ENCODE measurements at places on chromosomes 4 and X.

GRCh38 chrX:111410590-111411078 lies 1.4 kb downstream of the DCX start:
- DNase-seq: peak; percentile 76

DNA sequence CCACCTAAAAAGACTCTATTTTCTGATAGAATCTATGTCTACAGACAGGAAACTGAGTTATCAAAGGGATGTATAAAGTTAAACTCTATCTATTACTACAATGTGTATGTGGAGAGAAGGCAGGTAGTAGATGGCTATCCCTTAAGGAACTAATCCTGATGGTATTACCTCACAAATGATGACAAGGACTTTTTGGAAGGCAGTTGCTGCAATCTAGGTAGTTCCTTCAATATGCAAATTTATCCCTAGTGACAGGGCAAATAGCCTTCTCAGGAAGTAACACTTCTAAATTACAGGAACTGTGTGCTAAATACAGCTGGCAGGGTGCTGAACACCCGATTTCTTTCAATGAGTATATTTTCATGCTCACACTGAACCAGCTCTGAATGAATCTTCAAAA lies 177.4 kb downstream of the COL25A1 start:
- DNase-seq: no peak

GRCh38 chr4:24937917-24938281 lies 25.1 kb upstream of the CCDC149 start:
- DNase-seq: no peak

GRCh38 chrX:31297881-31298280 lies 226.0 kb upstream of the FTHL17 start:
- no peak for DNase-seq

GRCh38 chrX:118143578-118143977 lies 27.0 kb upstream of the KLHL13 start:
- DNase-seq: no peak

DNA sequence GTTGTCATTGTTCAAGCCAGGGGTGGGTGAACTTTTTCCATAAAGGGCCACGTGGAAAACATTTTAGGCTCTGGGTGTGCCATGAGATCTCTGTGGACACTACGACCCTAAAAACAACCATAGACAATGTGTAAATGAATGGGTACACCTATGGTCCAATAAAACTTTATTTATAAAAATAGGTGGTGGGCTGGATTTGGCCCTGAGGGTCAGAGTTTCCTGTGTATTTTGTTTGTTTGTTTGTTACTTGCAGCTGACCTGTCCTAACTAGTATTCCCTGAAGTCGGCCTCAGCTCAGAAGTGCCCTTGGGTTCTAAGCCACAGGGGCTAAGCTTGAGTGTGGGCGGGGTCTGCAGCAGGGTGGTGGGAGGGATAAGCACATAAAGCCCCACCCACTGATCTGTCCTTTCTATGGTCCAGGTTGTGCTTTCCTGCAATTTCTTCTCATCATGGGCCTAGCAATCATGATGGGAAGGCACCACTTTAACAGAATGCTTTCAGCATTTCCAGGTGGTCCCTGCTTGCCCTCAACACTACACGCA lies 17.2 kb upstream of the DRD5 start:
- DNase-seq: no peak

GRCh38 chr4:39700554-39700953 lies 2.6 kb downstream of the UBE2K start:
- DNase-seq: no peak

- no peak for DNase-seq
Observed at GRCh38 chr4:20612313-20612712, 87.9 kb upstream of the PACRGL start.

GRCh38 chr4:54217642-54218495 lies 11.2 kb upstream of the PDGFRA start:
- peak; percentile 89 for DNase-seq

DNA sequence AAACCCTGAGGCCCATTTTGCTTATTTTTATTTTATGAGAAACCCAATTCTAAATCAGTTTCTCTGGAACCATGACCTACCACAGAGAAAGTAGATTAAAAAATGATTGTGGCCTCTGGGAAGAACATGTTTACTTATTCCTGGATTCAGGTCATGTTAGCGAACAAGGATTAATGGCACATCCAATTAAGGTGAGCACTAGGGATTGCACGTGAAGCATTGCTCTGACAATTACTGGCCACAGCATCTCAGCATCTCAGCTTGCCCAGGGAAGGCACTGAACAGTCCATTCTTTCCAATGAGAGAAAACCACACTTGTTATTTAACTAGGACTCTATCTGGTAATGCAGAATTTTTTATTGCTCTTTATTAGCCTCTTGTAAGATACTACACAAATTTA lies 119.8 kb downstream of the ZNF330 start:
- no peak for DNase-seq

- DNase-seq: no peak
Observed at GRCh38 chr4:112270640-112271421, 14.9 kb downstream of the TIFA start.

GRCh38 chr4:77567549-77567948 lies 38.1 kb upstream of the CXCL13 start:
- no peak for DNase-seq

DNA sequence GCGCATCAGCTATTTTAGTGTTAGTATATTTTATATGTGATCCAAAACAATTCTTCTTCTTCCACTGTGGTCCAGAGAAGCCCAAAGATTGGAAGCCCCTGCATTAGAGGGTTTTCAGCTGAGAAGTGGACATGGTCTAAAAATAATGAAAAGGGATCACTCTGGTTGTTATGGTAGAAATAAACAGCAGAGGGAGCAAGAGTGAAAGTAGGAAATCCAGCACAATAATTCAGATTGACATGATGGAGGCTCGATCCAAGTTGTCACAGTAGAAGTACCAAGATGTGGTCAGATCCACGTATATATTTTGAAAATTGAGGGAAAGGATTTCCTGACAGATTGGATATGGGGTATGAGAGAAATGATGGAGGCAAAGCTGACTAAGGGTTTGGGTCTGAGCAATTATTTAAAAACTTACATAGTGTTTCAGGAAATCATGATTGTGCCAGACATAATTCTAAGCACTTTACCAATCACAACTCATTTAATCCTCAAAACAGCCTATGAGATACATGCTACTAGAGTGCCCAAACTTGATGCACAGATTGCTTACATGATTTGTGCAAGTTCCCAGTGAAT lies 17.0 kb upstream of the TMEM144 start:
- DNase-seq: peak; percentile 75

- DNase-seq: peak; percentile 3
Observed at GRCh38 chr4:10577508-10578426, 106.8 kb downstream of the CLNK start.

- no peak for DNase-seq
Observed at GRCh38 chr4:1249731-1250526, 999 bp upstream of the CTBP1 start.

- peak; percentile 69 for DNase-seq
Observed at GRCh38 chrX:111519215-111519614, 7.8 kb downstream of the SERTM2 start.

DNA sequence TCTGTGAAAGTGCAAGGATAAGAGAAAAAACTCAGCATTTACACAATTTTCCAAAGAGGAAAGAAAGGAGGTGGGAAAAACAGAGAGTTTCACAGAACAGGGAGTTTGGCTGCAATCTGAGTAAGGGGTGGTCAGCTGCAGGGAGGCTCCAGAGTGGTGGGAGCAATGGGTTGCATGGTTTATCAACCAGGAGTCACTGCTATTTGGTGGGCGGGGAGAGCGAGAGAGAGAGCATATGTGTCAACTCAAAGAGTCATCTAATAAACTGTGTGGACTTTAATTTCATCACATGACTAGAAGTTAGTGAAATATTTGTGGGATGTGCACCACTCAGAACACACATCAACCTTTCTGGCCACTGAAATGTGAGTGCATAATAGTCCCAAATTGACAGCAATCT lies 94.6 kb downstream of the FAM13A start:
- no peak for DNase-seq

DNA sequence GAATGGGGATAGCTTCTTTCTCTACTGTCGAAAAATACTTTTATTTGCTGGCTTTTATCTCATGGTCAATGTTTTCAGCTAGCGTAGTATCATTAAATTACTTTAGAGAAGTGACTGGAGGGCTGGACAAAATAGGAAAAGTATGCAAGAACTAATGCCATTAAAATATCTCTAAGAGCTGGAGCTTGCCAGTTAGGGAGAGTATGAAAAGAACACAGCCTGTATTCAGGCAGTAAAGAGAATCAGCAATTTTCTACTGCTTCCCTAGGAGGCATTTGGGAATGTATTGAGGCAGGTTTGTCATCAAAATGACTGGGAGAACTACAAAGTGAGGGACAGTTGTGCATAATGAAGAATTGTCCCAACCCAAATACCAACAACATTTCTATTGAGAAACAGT lies 43.0 kb upstream of the FTHL17 start:
- DNase-seq: no peak

- no peak for DNase-seq
Observed at GRCh38 chr4:1975391-1975801, 33.4 kb downstream of the NELFA start.

GRCh38 chrX:14873676-14874049 lies 442 bp downstream of the MOSPD2 start:
- no peak for DNase-seq

DNA sequence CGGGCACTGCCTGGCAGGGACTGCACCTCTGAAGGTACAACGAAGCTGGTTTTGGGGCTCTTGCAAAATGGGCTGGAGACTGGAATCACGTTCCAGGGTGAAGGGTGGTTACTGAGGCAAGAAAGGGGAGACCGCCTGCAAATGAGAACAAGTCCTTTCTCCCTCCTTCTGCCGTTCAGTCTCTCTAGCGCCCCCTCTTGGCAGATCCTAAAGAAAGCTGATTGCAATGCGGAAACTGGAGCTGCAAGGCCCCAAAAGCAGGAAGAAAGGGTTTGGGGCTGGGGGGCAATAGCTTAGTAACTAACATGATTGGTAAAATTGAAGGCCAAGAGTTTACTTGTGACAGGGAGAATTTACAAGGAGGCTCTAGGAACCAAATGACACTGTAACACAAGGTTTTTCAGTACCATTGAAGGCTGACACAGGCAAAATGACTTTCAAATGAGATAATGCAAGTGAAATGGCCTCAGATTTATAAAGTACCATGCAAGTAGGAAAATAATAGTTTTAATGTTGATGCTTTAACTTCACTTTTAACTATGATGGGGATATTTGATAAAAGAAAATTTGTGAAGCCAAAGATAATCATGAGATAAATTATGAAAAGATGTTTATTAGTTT lies 222.7 kb upstream of the HAND2 start:
- DNase-seq: no peak

DNA sequence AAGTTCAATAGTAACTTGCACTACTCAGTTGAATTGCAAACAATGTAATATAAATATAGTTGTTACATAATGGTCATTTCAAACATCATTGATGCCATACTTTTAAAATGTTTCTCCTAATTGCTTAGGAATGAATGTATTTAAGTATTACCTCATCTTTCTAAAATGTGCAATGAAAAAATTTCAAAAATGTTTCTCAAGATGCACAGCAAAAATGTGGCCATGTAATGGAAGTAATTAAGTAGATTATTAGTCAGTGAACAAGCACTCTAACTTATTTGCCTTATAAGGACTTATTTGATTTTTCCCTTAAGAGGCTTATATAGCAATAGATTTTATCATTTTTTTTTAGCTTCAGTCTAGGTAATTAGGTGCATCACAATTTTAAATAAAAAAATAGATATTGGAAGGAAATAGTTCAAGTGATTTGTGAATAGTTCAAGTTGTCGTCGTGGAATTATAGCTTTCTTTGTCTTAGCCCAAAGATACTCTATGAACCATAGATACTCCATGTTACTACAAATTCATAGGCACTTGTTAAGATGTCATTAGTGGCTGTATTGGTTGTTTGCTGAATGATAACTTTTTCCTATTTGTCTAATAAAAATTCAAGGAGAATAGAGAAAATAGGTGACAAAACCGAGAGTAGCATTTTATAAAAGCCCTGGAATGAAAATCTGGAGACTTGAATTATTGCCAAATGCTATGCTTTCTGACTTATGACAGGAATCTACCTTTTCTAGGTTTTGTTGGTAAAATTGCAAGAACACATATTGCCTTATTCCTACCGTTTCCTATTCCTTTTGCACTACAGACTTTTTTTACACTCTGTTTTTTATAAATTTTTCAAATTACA lies 118.5 kb downstream of the TLL1 start:
- no peak for DNase-seq

- DNase-seq: no peak
Observed at GRCh38 chr4:133802359-133803140, 399.0 kb downstream of the PABPC4L start.

GRCh38 chr4:130563185-130563888 lies 1467.4 kb downstream of the C4orf33 start:
- DNase-seq: peak; percentile 47

DNA sequence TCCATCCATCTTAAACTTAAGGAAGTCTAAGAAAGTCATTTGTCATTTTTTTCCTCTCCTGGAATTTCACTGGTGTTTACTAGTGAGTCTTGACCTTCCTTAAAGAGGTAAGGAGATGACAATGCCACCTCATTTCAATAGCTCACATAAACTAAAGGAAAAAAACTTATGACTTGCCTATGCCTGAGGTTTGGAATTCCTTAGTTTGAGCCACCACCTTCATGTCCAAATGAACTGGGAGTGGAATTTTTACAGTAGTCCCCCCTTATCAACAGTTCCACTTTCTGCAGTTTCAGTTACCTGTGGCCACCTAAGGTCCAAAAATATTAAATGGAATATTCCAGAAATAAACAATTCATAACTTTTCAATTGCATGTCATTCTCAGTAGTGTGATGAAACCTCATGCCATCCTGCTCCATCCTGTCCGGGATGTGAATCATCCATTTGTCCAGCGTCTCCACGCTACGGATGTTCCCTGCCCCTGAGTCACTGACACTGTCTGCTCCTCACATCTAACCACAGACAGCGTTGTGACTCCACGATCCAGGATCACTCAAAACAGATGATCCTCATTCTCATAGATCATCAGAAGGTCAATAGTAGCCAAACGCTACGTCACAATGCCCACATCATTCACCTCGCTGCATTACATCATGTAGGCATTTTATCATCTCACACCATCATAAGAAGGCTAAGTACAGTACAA lies 177.4 kb downstream of the SH3KBP1 start:
- no peak for DNase-seq

DNA sequence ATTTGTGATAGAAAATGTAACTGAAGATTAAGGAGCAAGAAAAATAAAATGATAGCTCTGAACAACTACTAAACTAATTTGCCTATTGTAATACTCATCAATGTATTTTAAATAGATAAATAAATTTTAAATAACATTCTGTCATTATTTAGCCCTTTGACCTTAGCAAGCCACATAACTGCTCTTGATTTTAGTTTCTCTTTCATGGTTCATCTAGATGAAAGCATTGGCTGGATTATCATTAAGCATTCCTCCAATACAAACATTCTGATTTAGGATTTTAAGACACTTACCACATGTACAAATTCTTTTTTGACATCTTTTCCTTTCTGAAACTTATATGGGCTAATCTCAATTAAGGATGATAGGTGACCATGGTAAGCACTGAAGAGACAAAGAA lies 8.5 kb downstream of the ETNPPL start:
- DNase-seq: no peak

- DNase-seq: no peak
Observed at GRCh38 chr4:163865010-163865409, 370.5 kb downstream of the TMA16 start.
